ENCODE measurements at places on chromosomes 7 and 10.

DNA sequence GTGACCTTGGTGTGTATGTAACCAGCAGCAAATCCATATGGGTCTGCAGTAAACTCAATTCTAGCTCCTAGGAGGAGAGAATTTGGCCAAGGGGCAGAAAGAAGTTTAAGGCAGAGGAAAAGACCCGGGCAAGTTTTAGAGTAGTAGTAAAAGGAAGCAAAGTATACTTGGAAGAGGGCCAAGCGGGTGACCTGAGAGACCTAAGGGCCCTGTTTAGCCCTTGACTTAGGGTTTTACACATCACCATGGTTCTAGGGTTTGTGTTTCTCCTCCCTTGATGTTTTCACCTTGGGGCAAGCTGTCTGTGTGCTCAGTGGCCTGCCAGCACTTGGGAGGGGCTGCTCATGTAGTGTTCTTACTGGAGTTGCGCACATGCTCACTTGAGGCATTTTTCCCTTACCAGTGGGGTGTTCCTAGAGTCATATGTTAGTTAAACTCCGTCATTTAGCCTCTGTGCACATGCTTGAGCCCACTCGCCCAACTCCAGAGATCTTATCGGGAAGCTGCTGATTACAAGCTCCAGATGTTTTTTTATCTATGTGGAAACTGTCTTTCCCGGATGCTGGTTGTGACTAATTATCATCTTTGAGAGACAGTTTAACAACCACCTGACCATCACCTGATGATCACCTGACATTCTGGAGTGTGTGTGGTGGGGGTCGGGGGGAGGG is 137.6 kb upstream of the PRSS1 start:
- no peak for DNase-seq

- DNase-seq = peak; percentile 56
Measured at GRCh38 chr10:624605-625332, 64.7 kb downstream of the DIP2C start.

- no peak for DNase-seq
Measured at GRCh38 chr7:128093614-128094570, 62.7 kb upstream of the LRRC4 start.

DNA sequence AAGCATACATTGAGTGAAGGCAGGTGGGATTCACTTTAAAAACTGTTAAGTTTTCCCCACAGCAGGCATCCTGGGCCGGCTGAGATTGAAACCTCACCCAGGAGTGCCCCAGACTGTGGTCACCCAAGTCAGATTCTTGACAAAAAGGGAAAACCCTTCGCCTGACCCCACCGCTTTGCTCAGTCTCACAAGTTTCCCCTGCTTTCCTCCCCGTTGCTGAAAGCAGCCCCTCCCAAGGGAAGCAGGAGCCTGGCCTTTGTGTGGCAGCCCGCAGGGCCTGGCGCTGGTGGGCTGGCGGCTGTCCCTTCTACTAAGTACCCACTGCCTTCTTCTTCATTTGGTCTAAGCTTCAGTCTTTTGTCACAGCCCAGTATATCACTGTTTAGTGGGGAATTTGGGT is 16.0 kb downstream of the RNF32 start:
- no peak for DNase-seq

GRCh38 chr7:24896031-24896501 is 83.9 kb downstream of the OSBPL3 start:
- peak; percentile 64 for DNase-seq

GRCh38 chr10:61465901-61466632 is 12.9 kb upstream of the TMEM26 start:
- peak; percentile 48 for DNase-seq

DNA sequence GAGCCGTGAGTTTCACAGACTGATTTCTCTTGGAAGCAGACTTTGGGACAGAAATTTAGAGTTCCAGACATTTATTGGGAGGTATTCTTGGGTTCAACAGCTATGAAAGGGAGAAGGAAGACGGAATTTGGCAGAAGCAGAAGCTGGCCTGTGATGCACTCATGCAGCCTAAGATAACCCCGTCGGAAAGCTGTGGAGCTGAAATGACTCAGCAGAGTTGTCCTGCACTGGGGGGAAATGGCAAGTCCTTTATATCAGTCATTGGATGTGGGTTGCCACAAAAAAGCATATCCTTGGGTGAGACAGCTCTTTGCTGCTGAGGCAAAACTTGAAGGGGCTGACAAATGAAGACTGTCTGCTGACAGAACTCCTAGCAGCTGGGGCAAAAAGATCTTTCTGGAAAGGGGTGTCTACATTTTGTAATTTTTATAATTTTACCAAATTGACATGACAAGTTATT is 11.5 kb upstream of the MICU1 start:
- DNase-seq = peak; percentile 92

DNA sequence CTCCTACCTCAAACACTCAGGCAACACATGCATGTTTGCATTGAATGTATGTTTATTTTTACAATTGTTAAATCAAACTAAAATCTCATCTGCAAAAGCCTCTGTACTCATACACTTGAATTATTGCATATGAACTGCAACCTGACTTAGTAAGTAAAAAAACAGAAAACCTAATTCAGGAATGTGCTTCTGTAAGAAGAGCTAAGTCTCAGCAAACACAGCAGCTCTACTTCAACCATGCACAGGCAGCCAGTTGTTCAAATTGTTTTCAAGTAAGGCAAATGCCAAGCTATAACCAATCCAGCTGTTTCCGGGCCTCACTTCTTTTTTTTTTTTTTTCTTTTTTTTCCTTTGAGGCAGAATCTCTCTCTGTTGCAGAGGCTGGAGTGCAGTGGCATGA is 93.5 kb upstream of the MALRD1 start:
- DNase-seq = no peak

DNA sequence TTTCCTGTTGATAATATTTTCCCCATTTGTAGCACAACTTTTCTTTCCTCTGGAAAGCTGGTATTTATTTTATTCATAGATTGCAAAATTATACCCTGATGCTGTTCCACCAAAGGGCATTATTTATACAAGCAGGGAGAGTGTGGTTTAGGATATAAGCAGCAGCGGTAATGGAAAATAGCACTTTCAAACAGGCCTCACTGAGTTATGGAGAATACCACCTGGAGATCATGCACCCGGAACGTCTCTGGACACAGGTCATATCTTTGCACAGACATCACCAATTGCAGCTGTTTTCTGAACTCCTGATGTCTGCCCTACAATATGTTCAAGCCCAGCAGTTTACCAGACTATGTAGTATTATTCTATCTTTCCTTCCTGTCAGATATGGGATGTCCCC is 2.0 kb upstream of the CALD1 start:
- no peak for DNase-seq

- DNase-seq = no peak
Measured at GRCh38 chr10:83723080-83723479, 416.2 kb upstream of the GHITM start.

DNA sequence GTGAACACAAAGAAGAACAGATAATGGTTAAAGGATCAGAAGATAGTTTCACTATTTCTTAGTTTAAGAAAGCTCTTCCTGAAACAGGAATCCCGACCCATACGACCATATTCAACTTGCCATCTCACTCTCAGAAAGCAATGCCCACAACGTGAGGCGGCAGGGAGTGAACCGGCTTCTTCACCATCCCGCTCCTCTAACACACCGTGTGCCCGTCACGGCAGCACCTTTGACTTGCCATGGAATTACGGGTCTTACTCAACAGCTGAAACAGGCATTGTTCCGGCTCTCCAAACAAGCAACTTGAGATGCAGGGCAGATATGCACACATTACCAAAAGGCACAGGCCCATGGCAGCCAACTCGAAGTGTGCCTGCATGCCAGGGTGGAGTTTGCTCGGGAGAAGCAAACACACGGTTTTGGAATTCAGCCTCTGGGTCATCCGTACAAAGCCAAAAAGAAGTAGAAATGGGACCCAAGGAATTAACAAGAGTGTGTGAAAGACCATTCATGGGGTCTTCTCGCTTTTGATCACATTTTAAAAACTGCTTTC is 293.6 kb downstream of the DNAJB6 start:
- DNase-seq = no peak

GRCh38 chr7:1536743-1537534 is 6.4 kb downstream of the MAFK start:
- DNase-seq = no peak

GRCh38 chr7:48088559-48089045 is 463 bp upstream of the UPP1 start:
- DNase-seq = peak; percentile 96

DNA sequence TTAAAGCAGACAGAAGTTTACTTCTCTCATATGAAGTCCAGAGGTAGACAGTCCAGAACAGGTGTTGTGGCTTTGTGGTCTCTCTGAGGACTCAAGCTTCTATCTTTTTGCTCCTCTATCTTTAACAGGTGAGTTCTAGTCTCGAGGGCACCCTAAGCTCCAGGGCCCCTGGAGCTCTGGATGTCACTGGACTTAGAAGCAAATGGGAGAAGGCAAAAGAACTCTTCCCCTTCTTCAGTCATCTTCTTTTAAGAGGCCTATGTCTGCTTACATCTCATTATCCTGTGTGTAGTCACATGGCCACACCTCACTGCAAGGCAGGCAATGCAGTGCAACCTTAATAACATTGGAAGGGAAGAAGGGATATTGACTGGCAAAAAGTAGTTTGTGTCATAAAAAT is 61.6 kb downstream of the ADCYAP1R1 start:
- DNase-seq = no peak

DNA sequence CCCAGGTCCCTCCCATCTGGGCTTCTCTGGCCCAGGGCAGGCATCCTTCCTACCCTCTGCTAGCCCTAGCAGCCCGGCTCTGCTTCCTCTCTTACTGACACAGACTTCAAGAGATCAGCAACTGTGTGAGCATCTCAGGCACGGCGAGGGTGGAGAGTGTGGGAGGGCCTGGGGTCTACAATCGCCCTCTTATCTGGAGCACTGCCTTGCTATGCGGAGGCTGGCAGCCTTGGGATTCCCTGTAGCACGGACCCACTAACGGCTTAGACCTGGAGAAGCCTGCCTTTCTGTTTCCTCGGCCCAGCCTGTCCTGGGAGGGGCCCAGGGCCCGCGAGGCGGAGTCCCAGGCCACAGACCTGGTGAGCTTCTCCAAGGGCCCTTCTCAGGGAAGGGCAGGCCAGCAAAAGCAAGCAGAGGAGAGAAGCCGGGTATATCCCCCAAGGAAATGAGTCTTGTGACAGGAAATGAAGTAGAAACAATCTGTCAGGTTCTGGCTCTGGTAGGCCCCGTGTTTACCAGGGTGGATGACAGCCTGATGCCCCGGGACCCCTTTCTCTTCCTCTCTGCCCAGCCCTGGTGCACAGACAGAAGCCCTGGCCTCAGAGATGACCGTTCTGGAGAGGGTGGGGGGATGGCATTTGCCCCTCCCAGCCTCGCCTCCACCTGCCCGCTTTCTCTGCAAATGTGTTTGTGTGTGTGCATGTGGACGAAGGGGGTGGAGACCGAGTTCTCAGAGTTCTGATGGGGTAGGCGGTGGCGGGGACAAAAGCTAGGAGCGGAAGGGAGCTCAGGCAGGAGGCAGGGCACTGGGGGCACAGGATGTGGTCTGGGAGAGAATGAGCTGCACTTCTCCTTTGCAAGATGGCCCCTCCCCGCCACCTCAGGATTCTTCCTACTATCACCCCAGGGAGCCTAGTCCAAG is 2.5 kb downstream of the LRCH4 start:
- DNase-seq = peak; percentile 87

DNA sequence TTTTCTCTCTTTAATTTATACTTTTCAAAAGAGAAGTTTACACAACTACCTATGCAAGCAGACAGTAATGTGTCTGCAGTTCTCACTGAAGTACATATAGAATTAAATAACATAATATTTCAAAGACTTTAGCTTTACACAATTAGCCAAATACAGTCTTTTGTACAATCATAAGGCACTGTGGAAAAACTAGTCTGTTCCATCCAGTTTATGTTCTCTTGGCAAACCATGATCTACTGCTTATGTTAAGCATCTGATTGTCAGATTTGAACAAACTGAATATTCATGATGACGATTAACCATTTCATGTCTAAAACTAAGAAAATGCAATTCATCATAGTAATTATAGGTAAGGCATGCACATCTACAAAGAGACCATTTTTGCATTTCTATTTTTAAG is 842 bp downstream of the SEMA3A start:
- no peak for DNase-seq

DNA sequence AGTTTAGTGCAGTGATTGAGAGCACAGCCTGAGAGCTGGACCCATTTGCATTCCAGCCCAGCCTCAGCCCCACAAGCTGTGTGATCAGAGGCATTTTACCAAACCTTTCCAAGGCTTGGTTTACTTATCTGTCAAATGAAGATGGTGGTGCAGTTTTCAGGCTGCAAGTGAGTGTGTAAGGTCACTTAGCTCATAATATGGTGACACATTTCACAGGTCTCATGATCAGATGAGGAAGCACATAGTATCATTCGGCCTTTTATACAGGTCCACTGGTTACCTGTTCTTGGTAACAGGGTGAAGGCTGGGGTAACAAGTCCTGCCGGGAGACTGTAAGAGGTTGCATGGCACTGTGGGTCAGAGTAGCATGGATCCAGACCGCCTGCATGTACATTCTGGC is 371.7 kb downstream of the LRMDA start:
- no peak for DNase-seq

DNA sequence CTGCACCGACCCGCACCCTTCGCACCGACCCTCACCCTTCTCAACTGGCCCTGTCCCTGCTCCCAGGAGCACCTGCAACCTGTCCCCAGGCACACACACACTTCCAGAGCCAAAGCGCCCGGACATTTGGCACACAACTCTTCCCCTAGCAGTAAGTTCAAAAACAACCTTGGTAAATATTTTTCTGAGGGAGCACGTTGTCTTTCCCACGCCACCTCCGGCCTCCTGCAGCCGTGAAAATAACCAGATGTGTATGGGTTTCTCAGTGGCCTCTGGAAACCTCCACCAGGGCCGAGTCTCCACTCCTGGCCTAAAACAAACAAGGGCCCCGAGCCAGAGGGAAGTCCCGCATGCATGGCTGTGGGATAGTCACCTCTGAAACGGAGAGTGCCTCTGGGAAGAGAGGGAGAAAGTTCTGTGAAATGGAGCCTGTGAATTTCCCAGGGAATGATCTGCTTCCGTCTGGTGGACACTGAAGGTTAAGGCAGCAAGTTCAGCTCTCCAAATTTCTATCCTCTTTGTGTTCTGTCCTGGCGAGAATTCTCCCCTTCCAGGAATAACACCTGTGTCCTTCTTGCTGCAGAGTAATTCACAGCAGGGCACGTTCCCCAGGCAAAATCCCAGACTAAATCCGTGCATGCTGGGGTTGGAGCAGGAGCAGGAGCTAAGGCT is 15.8 kb downstream of the PODXL start:
- DNase-seq = no peak

Measured in suppressor macrophage treated with lipopolysaccharide for 1 hour (primary cell).